PC-3 (cell line): ENCODE measurements at places on chromosomes 1 and 21. TPM values are rescaled to one million over a fixed set of nuclear protein-coding genes. Genes with fewer than 3 reads are reported as not detected.

- no peak for DNase-seq
Observed at GRCh38 chr1:14784790-14785773, 186.6 kb downstream of the KAZN start.

CNTN2 gene
- 0.07 and 0.12 TPM in 2 replicates for total RNA-seq

UTS2 gene
- total RNA-seq: not detected in 2 replicates

DNA sequence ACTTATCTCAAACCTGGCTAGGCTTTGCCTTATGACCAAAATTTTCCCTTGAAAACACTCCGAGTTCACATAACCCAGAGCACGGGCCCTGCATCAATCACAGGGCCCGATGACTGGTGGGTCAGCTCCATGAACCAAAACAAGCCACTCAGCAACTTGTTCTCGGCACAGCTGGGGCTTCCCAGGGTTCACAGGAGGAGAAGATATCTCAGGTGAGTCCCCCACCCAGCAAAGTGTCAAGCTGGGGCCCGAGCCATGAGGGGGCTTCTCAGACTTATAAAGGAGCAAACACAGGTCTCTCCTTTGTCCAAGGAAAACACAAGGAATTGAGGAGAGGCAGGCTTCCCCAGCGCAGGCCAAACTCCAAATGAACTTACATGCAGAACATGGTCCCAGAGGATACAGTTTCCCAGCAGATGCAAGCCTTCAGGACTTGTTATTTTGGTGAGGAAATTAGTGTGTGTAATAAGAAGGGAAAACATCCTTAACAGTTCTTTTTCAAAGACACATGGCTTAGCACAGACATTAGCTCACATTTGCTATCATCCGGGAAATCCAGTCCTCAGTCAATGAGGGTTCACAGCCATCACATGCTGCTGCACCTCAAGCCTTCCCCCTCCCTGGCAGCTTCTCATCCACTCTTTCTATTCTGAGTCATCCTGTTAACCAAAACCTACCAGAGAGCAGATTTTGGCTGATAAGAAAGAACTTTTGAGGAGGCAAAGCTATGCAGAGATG, 98.1 kb upstream of the NFIA start:
- DNase-seq: peak; percentile 17

DNA sequence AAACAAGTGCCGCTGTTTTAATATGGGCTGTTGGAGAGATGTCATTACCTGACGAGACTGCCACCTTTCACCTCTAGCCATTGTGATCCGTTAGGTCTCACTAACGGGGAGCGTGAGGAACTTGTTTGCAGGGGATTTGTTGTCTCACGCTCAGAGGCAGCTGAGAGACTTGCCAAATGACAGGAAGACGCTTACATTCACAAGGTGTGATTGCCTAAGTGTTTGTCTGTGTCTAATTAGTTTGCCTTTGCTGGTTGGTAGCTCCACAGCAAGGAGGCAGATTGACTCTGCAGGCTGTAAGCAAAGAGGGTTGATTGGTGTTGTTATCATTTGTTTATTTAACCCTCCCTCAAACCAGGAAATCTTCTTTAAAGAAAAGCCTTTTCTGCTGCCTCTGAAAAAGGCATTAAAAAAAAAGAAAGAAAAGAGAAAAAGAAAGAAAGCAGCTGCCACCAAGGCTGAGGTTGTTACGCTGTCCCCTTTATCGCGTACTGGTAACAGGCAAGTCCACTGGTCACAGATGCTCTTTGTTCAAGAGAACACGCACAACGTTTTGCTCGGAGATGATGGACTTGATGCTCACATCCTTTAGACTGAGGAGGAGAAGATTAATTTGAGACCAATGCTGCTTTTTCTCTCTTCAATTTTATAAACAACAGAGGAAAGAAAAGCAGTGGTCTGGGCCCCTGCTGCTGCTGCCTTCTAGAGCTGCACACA, 203.9 kb downstream of the ZNF326 start:
- no peak for DNase-seq

GRCh38 chr1:112894561-112895011, 61.4 kb downstream of the SLC16A1 start:
- DNase-seq: no peak

DNA sequence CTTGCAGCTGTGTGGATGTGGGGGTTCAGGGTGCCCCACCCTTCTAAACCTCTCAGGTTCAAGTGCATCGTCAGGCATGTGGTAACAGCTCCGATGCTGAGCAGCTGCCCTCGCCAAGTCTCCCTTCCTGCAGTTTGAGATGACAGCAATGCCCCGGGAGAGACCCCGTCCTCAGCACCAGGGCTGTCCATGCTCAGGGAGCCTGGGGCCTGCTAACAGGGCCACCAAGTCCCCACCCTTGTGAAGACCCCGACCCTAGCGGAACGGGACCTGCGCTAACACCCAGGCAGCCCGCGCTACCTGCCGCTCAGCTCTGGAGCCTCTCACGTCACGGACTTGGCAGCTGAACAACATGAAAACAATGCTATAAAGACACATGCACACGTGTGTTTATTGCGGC, 159.2 kb upstream of the C1orf174 start:
- no peak for DNase-seq

- DNase-seq: no peak
Observed at GRCh38 chr1:62978741-62979140, 194.8 kb downstream of the ATG4C start.

KLF17 gene
- 0.26 and 0.58 TPM in 2 replicates for total RNA-seq

ZNF683 gene
- total RNA-seq: not detected in 2 replicates
